GM13977 (cell line): ENCODE measurements at places on chromosomes 4 and X.
A peak's percentile ranks its signal among the peaks of the same experiment; 100 is the strongest.

DNA sequence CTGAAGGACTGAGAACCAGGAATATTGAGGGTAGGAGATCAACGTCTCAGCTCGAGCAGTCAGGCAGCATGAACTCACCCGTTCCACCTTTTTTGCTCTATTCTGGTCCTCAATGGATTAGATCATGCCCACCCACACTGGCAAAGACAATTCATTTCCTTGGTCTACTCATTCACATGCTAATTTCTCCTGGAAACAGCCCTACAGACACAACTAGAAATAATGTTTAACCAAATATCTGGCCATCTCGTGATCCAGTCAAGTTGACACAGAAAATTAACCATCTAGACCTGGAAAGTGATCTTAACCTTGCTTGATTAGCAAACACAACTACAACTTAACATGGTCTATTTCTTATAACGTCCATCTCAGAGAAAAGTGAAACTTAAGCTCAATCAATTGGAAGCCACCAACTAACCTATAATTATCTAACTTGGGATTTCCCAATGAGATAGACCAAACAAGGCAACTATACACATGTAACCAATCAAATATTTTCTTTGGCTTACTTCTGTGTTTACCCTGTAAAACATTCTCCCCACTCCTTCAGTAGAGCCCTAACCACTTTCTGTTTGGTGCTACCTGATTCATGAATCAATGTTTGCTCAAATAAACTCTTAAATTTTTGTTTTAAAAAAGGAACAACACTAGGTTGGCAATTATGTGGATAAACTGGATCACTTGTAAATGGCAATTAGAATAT lies 69.7 kb upstream of the MAMLD1 start:
- DNase-seq = no peak

- no peak for DNase-seq
Measured at GRCh38 chrX:118730500-118731247, 3.3 kb downstream of the IL13RA1 start.

DNA sequence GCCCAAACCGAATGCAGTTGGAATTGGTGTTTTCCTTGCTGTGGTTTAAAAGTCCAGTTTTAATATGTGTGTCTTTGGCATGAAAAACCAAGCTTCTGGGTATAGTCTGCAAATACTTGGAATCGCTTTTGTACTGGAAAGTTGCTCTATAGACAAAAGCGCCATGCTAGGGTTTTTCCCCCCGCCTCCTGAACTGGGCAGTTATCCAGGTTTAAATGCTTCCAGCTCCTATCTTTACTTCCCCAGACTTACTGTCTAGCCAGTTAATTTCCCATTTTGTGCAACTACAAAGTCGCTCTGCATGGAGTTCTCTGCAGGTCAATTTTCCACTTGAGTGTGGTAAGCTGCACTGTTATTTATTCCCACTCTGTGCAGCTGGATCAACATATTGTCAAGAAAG lies 2.7 kb downstream of the RASL11B start:
- DNase-seq = no peak

- DNase-seq = no peak
Measured at GRCh38 chrX:110004215-110004614, 1.3 kb downstream of the TMEM164 start.

DNA sequence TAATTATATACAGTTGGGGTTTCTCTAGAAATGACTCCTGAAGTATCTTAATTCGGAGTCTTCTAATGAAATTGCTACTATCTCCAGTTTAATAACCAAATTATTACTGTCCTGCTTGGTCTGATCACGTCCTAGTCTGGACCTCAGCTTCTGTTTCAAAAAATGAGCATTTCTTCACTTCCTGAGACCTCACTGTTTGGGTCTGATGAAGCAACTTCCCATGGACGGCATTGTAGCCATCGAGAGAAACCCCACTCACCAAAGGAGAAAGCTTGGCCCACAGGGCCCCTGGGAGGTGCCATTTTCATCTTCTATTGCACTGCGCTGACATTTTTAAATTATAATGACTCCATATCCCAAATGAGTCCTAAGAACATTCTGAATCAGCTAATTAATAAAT lies 178.0 kb downstream of the MGST2 start:
- DNase-seq = no peak

DNA sequence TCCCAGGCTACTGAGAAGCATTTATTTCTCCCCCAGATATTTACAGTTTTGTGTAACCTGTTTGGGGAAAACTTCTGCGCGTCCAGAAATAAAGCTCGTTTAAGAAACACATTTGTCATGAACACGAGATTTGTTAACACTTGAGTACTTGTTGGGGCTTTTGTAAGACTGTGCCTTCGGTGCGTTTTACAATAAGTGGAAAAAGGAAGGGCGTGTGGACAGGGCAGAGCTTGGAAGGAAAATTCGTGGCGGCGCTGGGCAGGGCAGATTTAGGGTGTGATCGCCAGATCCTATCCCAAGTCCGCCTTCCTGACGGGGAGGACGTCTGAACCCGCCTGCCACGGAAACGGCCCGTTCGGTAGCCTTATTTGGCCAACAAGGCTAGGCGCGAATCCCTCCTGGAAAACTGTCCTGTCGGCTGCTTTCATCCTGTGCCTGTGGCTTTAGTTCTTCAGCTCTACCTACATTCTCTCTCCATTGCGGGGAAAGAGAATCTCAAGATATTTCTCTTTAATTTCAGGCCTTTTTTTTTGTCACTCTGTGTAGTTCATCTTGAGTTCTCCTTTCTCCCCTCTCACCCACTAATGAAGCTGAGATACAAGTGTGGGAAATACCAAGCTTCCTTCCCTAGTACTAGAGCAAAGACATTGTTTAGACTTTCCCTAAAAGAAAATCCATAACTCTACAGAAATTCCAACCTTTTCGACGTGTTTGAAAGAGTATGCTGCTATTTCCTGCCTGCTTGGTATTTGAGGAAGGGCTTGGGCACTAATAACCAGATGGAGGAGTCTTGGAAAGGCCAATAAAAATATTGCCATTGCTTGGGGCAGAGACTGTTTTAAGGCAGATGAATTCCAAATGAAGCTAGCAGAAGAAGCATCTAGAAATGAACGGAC lies 982 bp downstream of the PDLIM5 start:
- peak; percentile 23 for DNase-seq

- DNase-seq = no peak
Measured at GRCh38 chr4:142549248-142549647, 296.9 kb downstream of the INPP4B start.

GRCh38 chr4:89196056-89196674 lies 84.8 kb downstream of the TIGD2 start:
- DNase-seq = no peak

GRCh38 chr4:148782284-148782683 lies 340.1 kb upstream of the NR3C2 start:
- DNase-seq = no peak

DNA sequence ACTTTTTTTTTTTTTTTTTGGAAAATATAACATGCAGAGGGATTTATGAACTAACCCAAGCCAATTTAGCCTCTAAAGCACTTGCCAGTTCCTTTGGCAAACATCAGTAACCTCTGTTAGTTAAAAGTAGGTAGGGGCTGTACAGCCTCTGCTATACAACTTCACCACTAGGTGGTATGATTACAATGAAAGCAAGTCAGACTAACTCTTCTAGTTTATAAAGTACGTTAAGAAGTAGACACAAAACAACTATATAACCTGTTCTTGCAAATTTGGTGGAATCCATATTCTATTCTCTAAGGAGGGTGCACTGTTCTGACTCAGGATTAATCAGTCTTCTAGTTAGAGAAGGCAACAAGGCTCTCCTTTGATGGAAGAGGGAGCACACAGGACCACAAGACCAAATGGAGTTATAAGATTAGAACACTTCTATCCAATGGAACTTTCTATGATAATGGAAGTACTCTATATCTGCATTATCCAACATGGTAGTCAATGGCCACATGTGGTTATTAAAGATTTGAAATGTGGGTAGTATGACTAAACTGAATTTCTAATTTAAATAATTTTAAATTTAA lies 12.8 kb downstream of the AIMP1 start:
- DNase-seq = no peak

GRCh38 chrX:56248492-56248891 lies 16.3 kb downstream of the KLF8 start:
- peak; percentile 52 for DNase-seq

GRCh38 chrX:153726286-153727122 lies 1.8 kb downstream of the ABCD1 start:
- peak; percentile 84 for DNase-seq

DNA sequence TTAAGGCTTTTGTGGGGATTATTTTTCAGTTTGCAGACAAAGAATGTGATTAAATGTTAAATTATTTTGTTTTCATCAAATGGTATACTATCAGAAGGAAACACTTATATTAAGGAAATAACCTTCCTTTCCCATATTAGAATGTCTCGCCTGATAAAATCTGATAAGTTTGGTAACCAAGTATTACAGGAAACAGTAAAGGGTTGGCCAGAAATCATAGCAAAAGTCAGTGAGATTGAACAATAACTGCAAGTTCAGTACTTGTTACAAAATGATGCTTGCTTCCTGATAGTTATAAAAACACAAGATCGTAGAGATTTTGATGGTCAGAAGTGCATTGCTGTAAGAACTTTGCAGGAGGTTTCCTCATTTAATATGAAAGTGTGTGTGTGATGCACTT lies 40.5 kb downstream of the FABP2 start:
- no peak for DNase-seq

DNA sequence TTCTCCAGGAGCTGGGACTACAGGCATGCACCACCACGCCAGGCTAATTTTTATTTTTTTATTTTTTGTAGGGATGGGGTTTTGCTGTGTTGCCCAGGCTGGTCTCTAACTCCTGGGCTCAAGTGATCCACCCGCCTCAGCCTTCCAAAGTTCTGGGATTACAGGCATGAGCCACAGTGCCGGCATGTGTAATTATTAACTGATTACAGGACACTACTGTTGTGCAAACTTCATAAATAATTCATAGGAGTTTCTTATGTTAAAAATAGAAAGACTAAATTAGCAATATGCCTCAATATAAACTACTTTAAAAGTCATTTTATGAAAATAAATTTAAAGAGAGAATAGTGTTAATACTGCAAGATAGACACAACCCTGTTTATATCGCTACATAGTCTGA lies 221.9 kb downstream of the SNCA start:
- no peak for DNase-seq

DNA sequence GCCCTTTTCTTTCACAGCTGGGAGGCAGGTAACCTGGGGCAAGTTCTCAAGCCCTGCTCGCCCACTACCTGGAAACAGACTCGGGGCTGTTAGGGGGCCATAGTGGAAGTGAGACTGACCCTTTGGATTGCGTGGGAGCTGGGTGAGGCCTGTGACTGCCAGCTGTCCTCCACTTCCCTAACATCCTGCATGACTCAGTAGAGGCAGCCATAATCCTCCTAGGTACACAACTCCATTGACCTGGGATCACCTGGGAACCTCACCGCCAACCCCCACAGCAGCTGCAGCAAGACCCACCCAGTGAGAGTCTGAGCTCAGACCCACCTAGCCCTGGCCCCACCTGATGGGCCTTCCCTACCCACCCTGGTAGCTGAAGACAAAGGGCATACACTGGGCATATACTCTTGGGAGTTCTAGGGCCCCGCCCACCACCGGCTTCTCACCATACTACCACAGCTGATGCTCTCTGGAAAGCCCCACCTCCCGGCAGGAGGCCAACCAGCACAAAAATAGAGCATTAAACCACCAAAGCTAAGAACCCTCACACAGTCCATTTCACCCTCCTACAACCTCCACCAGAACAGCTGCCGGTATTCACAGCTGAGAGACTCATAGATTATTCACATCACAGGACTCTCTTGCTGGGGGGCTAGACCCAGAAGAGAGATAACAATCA lies 61.1 kb upstream of the DCTD start:
- peak; percentile 31 for DNase-seq
